ENCODE measurements at places on chromosomes 2 and 18.

GRCh38 chr2:1236606-1237005 is 176.7 kb upstream of the TPO start:
- no peak for DNase-seq

DNA sequence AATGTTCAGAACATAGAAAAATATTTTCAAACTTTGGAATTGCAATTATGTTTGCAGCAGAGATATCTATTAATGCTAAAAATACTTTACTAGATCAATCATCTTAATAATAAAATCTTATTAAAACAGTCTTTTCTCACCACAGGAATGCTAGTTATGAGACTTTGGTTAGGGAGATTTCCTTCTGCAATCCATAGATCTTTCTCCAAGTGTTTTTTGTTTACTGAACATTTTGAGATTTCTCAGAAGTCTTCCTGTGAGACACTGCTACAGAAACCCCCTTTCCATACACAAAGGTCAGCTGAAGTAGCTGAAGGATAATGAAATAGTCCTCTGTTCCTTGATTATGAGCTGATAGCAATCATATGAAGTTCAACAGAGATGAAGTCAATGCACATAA is 59.4 kb upstream of the RAPH1 start:
- no peak for DNase-seq

- DNase-seq: peak; percentile 76
These were observed 25.2 kb downstream of the PSD4 start for GRCh38 chr2:113198790-113199612.

DNA sequence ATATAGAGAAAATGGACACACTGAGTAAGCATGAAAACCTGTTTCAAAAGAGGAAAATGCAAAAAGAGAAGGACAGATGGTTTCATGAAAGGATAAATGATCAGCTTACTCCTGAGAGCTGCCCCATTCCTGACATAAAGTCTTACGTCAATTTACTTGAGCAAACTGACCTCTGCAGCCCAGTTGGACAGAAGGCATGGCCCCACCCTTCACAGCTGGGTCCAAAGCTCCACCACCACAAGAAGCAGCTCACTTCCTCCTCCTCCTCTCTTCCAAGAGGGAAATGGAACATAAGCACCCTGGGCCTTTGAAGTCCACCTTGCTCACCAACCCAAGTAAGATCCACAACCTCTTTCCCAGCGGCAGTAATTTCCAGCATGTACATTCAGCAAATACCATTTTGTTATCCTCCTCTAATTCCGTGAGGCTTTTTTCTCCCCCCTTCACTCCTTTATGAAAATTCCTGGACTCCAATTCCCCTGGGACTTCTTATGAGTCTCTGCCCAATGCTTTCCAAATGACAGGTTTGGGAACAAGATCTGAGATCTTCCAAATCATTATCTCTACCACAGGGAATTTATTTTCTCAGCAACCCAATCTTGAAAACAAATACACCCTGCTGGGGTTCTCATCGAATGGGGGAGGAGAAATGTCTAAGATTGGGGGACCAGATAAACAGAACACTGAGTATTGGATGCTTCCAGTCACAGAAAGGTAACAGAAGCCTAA is 10.1 kb downstream of the COL4A4 start:
- DNase-seq: no peak

DNA sequence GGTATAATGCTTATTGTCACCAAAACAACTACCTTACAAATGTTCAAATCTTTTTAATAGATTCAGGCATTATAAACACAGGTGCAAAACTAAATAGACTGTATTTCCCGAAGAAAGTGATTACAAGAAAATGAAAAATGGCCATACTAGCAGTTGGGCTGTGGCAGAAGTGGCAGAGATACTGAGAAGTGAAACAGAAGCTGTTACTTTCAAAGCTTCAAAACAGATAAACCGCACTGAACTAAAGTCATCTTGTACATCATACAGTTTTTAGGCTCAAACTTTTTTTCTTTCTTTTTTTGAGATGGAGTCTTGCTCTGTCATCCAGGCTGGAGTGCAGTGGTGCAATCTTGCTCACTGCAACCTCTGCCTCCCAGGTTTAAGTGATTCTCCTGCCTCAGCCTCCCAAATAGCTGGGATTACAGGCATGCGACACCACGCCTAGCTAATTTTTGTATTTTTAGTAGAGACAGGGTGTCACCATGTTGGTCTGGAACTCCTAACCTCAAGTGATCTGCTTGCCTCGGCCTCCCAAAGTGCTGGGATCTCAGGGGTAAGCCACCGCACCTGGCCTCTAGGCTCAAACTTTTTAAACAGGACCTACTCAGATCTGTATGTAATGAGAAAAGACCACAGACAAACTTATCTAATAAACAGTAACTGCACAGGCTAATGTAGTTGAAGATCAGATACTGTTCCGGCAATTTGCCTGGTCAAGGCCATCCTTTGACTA is 77.9 kb upstream of the SATB2 start:
- no peak for DNase-seq

GRCh38 chr2:40690036-40690435 is 238.1 kb upstream of the SLC8A1 start:
- no peak for DNase-seq

- no peak for DNase-seq
These were observed 236.5 kb upstream of the FN1 start for GRCh38 chr2:215672406-215672805.

DNA sequence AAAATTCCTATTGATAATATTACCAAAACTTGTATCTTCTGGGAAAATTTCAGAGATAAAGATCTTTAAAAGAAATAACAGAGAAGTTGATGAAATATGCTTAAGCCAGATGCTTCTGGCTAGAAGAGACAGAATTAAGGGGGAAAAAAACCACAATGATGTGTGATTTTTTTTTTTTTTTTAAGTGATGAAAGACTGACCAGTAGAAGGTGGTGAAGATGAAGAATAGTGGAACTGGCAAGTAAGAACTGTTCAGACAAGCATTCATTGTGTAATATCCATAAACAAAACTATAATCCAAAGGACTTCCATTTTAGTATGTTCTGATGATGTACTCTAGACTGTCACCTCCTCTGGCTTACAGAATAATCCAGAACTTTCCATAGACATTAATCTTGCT is 89.8 kb downstream of the INO80D start:
- DNase-seq: no peak

DNA sequence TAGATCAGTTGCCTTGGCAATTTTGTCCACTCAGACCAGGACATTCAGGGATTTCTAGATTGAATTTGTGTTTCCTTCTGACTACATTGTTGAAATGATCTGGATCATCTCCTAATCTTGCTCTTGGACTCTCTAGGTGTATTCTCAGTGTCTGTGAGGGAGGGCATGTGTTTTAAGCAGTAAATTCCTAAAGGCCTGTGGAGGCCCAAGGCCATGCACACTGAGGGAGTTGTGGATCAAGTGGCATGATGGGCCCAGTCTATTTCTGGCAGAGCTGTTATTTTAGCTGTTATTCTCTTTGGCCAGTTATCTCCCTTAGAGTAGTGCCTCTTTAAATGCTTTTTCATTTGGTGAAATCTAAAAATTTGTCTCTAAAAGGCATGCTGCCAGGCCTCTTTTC is 144.9 kb downstream of the RPIA start:
- DNase-seq: no peak

DNA sequence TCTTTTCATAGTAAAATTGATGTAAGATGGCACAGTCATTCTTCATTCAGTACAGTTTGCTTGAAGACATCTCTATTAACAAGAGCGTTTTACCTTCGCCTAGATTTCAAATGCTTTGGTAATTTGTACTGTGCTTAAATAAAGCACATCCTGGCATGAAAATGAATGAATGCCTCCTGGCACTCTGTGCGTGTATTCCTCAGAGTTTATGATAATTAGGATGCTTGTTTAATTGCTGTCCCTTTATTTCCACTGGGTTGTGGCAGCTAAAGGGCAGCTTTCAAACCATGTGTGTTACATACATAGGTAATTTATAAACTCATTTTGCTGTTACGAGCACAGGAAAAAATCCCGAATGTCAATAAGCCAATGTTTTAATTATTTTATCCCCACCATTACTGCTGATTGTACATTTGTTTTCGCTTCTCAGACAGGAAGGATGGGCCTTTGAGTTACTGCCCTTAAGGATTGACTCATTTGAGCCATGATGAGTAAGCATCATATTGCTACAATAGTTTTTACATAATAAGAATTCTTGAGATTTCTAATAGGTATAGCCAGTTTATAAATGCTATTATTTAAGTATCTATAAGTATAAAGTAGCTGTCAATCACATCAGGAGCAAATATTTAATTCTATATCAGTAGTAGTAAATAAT is 516.5 kb downstream of the XIRP2 start:
- DNase-seq: no peak

DNA sequence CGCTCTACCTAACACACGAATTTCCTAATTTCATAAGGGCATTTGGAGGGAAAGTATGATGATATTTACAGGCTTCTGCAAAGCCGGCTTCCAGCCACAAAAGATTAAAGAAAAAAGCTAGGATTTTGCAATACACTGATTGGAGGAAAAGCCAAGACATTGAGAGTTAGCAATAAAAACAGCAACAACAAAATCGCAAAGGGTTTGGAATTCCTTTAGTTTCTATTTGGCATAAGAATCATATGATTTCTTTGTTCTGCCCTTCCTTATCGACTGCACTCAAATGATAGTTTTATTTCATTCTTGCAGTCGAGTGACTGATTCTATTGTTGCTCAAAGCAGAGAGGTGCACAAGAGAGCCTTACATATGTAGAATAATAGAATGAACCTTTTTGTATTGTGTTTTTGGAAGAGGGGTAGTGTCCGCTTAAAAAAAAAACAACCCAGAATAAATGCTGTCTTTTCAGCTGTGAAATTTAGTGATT is 3.9 kb upstream of the ZNF532 start:
- DNase-seq: no peak

DNA sequence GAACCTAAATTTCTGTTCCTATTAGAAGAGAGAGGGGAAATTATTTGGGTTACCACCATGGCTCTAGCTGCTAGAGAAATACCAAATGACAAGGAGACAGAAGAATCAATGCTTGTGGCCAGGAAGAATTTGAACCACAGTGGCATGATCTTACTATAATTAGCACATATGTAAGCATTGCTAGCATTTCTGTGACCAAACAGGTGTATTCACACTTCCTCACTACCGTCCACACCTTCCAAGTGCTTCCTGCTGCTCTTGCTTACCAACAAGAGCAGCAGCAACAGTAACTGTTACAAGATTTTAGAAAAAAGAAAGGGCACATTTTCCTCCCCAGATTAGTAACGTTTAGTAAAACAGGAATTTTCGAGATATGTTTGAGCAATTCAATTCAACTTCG is 60.5 kb downstream of the CDH7 start:
- no peak for DNase-seq

- DNase-seq: no peak
These were observed 11.6 kb upstream of the ALLC start for GRCh38 chr2:3646446-3646845.

GRCh38 chr2:170465241-170465640 is 249.9 kb upstream of the SP5 start:
- no peak for DNase-seq

GRCh38 chr18:34795070-34795732 is 85.1 kb downstream of the DTNA start:
- no peak for DNase-seq

- DNase-seq: no peak
These were observed 38.8 kb downstream of the LIMS1 start for GRCh38 chr2:108573061-108573460.

DNA sequence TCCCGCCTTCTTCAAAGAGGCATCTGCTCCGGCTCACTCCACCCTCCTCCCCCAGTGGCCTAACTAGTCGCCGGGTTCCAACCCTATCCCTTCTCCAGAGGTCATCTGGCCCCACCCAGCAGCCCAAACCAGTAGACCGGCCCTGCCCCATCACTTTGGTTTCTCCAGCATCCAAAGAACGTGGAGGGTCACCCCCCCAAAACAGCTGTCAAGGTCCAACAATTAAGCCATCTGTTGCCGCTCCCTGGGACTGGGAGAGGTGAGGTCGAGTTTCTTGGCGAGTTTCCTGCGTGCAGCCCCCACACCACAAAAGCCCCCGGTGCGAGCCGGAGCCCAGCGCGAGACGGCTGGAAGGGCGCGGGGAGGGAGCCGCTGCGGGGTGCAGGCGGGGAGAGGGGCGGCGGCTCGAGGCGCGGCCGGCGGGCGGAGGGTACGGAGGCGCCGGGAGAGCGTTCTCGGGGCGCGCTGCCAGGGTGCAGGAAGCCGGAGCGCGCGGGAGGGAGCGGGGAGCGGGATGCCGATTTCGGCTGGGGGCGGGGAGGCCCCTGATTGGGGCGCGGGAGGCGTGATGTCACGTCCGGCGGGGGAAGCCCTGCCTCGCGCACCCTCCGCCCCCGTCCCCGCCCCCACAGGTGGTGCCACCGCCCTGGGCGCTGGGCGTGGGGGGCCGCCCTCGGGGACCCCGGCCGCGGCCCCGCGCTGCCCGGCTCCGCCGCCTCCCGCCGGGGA is 571 bp upstream of the GPC1 start:
- DNase-seq: peak; percentile 94

All from activated CD4-positive, alpha-beta T cell treated with anti-CD3 and anti-CD28 coated beads, Interleukin-2, Interleukin-6, amounts not matched to agents 100 ng/mL and 50 ng/mL, durations not matched to agents 16 hours and 8 hours (primary cell).